ENCODE measurements at places on chromosomes 6 and 20. TPM values are rescaled to one million over a fixed set of nuclear protein-coding genes. Genes with fewer than 3 reads are reported as not detected.

DNA sequence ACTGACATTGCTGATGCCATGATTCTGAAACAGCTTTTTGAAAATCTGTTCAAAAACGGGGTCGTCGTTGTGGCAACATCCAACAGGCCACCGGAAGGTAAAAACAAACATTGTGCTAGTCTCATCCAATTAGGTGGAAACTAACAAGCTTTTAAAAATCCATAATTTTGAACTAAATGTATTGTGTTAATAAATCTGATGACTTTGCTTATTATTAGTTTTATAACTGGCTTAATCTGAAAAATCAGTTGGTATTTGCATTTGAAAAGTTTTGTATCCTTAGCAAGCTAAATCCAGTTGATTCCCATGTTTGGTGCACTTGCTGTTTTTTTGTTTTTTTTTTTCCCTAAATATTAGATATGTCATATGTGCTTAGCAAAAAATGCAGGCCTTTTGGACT, 71.4 kb downstream of the AFG1L start:
- DNase-seq, result no peak

DNA sequence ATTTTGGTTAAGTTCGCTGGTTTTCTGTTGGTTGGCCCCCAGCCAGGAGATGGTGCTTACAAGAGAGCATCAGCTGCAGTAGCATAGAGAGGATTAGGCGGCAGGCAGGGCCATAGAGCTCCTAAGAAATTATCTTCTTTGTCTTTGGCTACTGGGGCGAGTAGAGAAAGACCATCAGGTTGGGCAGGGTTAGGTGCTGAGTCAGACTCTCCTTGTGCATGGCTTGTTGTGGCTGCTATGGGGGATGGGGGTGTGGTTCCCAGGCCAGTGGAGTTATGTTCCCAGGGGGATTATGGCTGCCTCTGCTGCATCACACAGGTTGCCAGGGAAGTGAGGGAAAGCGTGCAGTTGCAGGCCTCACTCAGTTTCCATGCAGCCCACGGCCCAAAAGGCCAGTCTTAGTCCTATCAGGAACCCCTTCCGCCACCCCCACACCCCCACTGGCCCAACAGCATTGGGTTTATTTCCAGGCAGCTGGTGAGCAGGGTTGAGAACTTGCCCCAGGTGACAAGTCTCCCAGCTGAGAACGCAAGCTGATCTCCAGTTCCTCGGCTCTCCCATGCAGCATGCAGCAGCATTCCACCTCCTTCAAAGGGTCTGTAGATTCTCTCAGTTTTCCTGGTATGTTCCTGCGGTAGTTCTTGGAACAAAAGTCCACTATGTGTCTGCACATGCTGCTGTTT, 243.7 kb downstream of the UTRN start:
- DNase-seq, result peak; percentile 13

GRCh38 chr6:7921632-7922092, 11.1 kb upstream of the TXNDC5 start:
- peak; percentile 78 for DNase-seq

- DNase-seq, result no peak
Observed at GRCh38 chr6:15547400-15547799, 115.4 kb downstream of the DTNBP1 start.

GRCh38 chr20:32523613-32524213, 61.4 kb downstream of the NOL4L start:
- DNase-seq, result no peak

GRCh38 chr6:90216072-90216977, 80.3 kb downstream of the BACH2 start:
- no peak for DNase-seq

DNA sequence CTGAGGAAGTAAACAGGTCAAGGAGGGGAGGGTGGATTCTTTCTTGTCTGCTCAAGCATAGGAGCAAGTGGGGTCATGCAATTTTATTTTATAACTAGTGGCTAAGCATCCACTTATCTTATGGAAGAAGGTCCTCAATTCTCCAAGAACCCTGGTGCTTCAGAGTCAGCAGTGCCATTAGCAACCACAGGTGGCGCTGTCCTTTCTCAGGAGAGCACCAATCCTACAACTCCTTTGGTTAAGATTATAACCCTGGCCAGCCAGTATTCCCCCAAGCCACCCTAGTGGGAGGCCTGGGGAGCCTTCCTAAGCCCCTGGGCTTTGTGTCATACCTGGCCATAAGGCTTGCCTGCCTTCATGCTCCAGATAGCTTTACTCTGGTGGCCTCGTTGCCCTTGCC, 60.7 kb downstream of the PCSK2 start:
- DNase-seq, result no peak

DNA sequence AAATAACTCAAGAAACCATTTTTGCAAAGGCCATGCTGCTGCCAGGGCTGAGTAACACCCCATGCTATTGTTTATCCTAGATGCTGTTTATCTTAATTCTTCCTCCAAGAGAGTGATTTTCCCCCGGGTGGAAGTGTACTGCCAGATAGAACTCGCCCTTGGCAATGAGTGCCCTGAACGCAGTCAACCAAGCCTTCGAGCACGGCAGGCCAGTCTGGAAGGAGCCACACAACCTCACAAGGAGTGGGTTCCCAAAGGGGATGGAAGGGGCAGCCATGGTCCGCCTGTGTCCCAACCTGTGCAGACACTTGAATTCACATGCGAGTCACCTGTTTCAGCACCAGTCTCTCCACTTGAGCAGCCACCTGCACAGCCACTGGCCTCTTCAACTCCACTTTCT, 31.9 kb downstream of the PNPLA1 start:
- DNase-seq, result no peak

DNA sequence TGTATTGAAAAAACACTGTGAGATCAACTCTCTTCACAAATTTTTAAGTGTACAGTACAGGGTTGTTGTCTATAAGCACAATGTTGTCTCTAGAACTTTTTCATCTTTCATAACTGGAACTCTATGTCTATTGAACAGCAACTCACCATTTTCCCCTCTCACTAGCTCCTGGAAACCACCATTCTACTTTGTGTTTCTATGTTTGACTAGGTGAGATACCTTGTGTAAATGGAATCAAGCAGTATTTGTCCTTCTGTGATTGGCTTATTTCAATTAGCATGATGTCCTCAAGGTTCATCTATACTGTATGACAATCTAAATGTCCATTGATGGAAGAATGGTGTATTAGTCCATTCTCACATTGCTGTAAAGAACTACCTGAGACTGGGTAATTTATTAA, 210.1 kb upstream of the FUT9 start:
- no peak for DNase-seq

DNA sequence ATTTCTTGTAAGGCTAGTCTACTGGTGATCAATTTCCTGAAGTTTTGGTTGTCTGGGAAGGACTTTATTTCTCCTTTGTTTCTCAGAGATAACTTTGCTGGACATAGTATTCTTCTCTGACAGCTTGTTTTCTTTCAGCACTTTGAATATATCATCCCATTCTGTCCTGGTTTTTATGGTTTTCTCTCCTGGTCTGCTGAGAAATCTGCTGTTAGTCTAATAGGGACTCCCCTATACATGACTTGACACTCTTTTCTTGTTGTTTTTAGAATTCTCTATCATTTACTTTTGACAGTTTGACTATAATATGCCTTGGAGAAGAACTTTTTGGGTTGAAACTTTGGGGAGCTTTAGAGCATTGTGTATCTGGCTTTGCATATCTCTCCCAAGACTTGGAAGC, 112.5 kb downstream of the PRL start:
- no peak for DNase-seq

GRCh38 chr6:31676904-31677303, 4.0 kb downstream of the LY6G5C start:
- DNase-seq, result no peak

- no peak for DNase-seq
Observed at GRCh38 chr6:160400446-160400845, 52.3 kb downstream of the SLC22A3 start.

GRCh38 chr6:164014346-164015087, 600.0 kb downstream of the QKI start:
- DNase-seq, result no peak

DNA sequence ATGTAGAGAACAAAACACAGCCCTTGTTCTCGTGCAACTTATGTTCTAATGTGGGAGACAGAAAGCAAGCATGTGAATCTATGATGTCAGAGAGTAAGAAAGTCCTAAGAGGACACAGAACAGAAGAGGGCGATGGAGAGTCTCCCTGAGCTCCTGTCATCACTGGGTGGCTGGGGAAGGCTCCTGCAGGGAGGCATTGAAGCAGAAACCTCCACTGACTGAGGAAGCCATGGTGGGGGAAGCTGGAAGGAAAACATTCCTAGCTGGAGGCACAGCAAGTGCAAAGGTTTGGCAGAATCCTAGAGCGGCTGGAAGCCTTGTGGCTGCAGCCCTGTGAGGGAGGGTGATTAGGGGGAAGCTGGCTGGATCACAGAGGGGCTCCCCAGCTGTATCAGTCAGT, 248.0 kb downstream of the CDH26 start:
- peak; percentile 80 for DNase-seq

GRCh38 chr20:19725814-19726525, 32.1 kb upstream of the RIN2 start:
- no peak for DNase-seq

DNA sequence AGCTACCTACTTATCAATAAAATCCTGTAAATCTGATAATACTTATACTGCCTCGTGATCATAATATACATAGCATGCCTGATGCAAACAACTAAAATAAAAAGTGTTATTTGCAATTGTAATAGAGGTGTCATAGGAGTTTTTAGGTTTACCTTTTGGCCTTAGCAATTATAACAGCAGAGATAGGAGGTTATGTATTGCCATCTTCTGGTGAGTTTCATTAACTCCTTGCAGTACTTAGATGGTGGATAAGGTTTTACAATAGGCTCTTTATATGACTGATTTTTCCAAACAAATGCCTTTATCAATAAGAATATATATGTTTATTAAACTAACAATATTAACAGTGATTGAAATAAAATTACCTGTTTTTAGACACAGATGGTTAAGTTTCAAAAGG, 27.8 kb upstream of the MYCT1 start:
- DNase-seq, result peak; percentile 52

- DNase-seq, result no peak
Observed at GRCh38 chr6:170345662-170346061, 39.1 kb downstream of the FAM120B start.

DNA sequence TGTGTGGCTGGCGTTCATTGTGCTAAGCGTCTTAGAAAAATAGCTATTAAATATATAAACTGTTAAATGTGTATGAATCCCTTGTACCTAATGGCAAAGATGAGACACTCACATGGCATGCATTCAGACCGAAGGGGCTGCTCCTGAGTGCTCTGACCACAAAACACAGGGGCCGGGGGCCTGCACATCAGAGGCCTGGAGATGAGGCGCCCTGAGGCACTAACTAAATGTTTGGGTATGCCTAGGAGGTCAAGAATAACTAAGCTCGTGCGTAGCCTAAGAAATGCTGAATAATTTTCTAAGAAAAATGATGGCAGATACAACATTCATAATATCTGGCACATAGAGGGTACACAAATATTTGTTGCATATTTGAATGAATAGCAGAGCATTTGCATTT, 92.5 kb downstream of the PSMB1 start:
- no peak for DNase-seq

DNA sequence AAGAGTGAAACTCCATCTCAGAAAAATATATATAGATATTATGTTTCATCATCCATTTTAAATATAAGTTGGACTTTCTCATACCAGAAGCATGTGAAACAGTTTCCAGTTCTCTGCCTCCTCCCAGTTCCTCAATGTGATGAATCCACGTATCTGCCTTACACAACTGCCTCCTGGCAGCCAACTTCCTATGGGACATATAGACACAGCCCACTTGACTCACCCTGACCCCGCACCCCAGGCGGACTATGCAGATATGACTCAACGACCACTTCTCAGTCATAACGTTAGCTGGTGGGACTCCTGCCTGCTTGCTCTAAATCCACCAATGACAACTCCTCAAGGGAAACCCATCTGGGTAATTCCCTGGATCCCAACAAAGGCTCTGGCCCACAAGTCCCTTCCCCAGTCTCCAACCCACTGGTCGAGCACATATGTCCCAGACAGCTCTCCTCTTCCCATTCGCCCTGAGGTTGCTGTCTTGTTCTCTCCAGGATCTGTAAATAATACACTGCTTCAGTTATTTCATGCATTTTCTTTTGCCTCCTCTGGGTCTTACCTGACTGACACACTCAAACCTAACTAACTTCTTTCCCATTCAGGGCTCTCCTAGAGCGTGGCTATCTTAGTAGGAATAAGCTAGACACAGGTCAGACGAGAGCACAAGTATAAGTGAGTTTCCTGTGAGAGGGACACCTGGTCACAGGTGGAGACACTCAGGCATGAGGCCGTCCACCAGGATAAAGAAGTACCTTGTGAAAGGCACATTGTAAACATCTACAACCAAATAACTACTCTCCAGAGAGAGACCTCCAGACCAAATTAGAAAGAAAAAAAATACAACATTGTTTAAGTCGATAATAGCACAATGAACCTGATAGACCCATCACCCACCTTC, 548.5 kb downstream of the CD83 start:
- DNase-seq, result no peak

DNA sequence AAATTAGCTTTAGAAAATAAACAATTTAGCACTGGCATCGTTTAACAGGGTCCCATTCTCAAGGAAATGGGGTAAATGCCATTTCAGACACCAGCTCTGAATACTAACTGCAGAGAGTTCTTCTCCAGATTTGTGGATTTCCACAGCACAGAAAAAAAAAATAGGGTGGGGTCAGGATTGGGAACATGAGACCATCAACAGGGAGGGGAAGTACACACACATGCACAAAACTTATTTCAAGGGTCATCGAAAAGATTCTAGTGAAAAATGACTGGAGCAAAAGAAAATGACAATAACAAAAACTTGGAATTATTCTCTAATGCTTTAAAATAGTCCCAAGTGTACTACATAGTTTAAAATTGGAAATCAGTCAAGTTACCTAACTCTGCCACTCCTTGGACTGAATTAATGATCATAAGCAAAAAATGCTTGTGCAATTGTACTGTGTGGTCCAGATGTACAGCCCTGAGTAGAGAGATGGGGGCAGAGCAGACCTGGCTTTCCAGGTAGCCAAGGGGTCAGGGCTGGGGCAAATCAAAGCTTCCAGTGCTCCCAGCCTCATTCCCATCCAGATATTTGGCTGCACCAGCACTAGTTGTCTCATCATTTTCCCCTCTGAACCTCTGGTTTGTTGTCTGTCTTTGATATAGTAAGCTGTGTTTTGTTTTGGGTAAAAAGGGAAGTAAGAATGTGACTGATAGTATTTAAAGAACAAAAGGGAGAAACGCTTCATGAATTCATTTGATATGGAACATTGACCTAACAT, 152.4 kb downstream of the SOBP start:
- no peak for DNase-seq

GRCh38 chr6:145733207-145733606, 2.1 kb downstream of the EPM2A start:
- no peak for DNase-seq

GRCh38 chr6:126266664-126267063, 73.3 kb upstream of the CENPW start:
- no peak for DNase-seq

AMD1 gene
- 82.0 TPM for total RNA-seq

SLC22A3 gene
- not detected for total RNA-seq

ALDH8A1 gene
- not detected for total RNA-seq

VSX1 gene
- not detected for total RNA-seq

ADNP gene
- total RNA-seq, result 26.9 TPM

ULBP3 gene
- total RNA-seq, result 4.2 TPM

JPH2 gene
- total RNA-seq, result 0.08 TPM

TAP1 gene
- 36.4 TPM for total RNA-seq

Measured in SK-MEL-5 (cell line).